ENCODE measurements at places on chromosomes 6 and 20.

DNA sequence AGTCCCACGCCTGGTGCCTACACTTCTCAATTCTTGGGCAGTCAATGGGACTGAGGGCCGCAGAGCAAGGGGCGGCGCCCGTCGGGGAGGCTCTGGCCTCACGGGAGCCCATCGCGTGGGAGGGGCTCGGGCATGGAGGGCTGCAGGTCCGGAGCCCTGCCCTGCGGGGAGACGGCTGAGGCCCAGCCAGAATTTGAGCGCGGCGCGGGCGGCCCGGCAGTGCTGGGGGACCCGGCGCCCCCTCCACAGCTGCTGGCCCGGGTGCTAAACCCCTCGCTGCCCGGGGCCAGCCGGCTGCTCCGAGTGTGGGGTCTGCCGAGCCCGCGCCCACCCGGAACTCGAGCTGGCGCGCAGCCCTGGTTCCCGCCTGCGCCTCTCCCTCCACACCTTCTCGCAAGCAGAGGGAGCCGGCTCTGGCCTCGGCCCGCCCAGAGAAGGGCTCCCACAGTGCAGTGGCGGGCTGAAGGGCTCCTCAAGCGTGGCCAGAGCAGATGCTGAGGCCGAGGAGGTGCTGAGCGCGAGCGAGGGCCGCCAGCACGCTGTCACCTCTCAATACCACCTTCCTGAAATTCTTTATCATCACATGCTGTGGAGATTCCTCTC, 58.5 kb downstream of the BAK1 start:
- DNase-seq, result no peak

DNA sequence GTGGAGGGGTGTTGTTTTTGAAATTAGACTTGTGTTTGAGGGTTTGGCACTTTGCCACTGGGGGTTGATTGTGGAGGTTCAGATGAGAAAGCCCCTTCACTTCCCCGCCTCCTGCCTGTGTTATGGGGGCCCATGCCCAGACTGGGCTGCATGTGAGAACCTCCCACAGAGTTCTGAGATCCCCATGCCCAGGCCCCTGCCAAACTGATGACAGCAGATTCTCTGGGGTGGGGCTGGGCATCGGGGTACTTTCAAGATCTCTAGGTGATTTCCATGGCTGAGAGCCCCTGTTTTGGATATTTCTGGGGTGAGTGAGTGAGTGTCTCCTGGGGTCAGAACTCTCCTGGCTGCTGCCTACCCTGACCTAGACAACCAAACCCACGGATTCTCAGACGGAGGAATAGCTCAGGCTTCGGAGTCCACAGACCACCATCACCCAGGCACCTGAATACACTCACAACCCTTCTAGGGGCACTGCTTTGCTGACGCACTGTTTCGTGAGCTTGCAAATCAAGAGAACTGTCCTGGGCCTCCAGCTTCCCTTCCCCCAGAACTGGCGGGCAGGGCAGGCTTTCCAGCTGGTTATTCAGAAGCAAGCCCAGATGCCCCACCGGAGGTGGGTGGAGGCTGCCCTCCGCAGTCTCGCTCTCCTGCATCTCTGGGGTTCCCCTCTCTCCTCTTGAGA, 6.3 kb downstream of the BCAS1 start:
- DNase-seq, result no peak

DNA sequence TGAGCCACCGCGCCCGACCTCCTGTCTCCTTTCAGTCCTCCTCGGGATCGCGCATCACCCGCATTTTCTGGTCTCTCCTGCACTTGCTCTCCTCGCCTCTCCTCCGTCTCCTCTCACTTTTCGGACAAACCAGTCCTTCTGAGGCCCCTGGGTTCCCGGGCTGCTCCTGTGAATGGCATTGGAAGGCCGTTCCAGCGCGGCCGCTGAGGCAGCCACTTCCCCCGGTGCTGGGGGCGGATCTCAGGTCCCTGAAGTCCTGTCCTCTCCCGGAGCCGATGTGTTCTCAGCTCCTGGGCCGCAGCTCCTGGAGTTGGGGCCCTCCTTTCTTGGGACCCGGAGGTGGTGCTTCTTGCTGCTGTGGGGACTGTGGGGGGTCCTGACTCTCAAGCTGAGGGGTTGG, 803 bp downstream of the MICB start:
- DNase-seq, result no peak

GRCh38 chr6:98832284-98833056, 1.9 kb upstream of the POU3F2 start:
- DNase-seq, result no peak

GRCh38 chr6:165117121-165117520, 192.3 kb downstream of the C6orf118 start:
- no peak for DNase-seq

All from fibroblast of skin of left biceps (primary cell).